ENCODE measurements at places on chromosomes 11 and 22.

- DNase-seq = no peak
Measured at GRCh38 chr11:93517611-93518010, 25.6 kb downstream of the SMCO4 start.

- no peak for DNase-seq
Measured at GRCh38 chr22:32696089-32696488, 105.4 kb upstream of the TIMP3 start.

DNA sequence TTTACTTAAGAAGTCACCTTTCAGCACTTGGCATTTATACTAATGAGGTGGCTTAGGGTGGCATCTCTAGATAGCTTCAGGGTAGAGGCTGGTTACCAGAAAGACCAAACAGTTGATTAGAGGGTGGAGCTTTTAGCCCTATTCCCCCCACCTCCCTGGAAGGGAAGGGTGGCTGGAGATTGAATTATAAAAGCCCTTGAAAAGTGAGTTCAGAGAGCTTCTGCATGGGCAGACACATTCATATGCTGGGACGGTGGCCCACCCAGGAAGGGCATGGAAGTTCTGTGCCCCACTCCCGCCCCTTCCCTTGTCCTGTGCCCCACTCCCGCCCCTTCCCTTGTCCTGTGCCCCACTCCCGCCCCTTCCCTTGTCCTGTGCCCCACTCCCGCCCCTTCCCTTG lies 244.2 kb downstream of the DDX10 start:
- no peak for DNase-seq

DNA sequence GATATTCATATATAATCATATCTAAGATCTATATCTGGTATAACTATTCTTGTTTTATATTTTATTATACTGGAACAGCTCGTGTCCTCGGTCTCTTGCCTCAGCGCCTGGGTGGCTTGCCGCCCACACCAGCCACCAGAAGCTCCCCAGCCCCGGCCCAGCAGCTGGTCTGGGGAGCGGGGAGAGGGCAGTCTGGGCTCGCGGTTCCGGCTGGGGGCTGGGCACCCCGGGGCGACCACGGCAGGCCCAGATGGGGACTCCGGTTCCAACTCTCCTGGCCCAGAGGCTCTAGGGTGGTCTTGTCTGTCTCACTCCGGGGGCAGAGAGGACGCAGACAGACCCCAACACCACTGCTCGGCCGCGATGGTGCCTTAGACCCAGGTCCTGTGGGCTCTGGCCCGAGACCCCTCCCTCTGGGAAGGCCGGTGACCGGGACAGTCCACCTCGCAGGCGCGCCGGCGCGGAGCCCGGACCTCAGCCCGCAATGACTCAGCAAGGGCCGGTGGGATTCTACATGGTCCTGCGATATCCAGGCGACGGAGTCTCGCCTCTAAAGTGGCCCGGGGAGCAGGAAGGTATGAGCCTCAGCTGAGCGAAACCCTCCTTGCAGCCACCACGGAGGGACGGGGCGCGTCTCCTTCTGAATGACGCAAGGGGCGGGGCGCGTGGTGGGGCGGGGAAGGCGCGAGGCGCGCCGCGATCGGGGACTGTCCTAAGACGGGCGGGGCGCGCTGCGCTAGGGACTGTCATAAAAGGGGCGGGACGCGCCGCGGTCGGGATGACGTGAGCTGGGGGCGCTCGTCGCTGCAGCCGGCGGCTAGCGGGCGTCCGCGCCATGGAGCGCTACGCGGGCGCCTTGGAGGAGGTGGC lies at the start of gene DGCR6:
DGCR6 (plus strand) TSS at position 781 of the 870 bp plus-strand sequence; CDS start at position 836, 55 bp downstream.
- DNase-seq = no peak

DNA sequence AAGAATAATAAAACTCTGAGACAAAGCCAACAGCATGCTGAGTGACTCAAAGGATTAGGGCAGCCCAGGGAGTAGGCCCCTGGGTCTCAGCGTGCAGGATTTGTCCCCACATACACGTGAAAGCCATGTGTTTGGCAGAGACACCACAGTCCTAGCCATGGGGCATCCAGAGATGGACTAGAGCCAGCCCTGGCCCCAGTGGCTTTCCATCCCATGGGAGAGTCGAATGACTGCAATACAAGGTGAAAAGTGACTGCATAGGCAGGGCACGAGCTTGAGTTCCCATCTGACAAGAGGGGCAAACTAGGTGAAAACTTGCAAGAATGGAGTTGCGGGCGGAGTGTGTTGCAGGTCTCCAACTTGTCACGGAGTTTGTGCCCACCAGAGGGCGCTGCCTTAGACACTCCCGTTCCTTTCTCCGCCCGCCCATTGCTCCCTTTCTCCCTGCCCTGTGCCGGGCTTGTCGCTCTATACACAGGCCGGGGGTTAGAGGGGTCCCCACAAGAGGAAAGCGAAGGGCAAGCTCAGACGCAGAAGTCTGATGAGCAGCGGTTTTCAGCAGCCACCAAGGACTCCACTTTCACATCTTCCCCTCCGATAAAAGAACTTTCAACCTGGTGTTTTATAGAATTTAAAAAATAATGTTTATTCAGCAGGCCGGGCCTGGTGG lies 24.2 kb downstream of the TSKU start:
- peak; percentile 85 for DNase-seq

GRCh38 chr11:121696177-121696871 lies 243.6 kb upstream of the SORL1-AS1 start:
- no peak for DNase-seq

DNA sequence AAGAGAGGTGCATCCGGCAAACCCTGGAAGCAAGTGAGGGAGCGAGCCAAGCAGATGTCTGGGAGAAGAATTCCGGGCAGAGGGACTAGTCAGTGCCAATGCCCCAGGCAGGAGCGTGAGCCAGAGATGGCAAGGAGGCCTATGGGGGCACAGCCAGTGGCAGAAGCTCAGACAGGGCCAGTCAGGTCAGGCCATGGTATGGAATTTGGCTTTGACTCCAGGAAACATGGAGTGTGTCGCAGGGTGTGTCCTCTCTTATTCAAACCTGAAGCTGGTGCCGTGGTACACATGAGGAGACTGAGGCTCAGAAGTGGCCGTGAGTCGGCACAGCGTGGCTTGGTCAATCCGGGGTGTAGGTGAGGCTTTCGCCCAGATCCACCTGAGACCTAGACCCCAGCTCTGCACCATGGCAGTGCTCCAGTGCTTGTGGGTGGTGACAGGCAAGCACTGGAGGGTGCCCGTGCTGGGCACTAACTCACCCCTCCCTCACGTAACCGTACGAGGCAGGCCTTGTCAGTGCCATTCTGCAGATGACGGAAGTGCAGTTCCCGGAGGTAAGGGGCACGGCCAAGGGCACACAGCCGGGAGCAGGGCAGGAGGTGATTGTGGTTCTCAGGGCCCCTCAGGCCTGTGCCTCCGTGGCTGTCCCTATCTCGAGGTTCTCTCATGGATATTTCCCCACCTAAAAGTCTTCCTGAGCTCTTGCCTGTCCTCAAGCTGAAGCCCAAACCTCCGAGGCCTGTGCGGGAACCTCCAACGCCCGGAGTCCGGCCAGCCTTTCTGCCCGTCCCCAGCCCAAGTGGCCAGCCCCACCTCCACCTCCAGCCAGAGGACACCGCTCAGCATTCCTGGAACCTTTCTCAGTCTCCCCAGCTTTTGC lies 10.6 kb upstream of the SPI1 start:
- no peak for DNase-seq

DNA sequence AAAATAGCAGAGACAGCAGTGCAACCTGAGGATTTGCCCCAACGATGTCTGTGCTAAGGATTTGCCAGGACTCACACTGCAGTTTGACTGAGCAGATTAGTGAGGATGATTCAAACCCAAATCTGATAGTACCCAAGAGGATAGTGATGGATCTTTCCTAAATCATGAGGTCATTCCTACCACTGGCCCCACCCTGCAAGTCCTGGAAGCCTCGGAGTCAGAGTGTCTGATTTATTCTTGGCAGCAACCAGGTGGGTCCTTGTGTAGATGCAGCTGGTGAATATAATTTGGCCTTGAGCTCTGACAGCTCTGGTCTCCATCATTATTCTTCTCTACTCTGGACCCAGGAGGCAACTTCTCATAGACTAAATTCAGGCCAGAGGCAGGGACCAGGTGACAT lies 179.3 kb upstream of the RAG2 start:
- DNase-seq = no peak

- peak; percentile 8 for DNase-seq
Measured at GRCh38 chr11:74927496-74927895, 21.4 kb downstream of the XRRA1 start.

DNA sequence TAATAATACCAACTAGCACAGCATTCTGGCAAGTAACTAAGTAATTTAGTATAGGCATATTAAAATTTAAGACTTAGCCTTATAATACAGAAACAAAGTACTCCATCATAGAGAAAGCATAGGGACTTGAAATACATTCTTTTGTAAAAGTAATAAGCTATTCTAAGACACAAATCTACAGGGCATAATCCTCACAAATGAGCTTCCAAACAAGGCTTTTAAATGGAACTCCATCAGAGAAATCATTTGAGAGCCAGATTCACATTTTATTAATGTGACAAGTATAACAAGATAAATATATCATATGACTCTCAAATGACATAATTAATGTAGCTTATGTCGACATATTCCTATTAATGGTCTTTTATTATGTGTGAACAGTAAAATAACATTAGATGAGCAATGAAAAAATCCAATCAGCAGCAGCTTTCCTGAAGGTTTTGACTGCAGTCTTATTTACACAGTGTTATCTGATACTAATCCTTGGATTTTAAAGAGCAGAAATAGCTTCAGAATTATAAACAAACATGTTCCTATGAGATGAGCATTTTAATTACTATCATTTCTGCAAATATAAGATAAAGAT lies 241.4 kb downstream of the TTC28 start:
- DNase-seq = no peak

DNA sequence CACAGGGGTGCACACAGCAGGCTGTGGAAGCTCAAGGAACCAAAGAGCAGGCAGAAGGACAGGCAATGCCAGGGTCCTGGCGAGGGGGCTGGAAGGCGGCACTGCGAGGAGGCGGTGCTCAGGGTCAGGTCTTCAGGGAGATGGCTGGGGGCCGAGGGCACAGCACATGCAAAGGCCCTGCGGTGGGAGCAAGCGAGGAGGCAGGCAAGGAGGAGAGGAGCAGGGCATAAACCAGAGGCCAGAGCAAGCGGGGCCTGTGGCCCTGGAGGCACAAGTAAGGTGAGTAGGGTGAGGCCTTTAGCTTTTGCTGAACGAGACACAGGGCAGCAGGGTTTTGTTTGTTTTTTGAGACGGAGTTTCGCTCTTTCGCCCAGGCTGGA lies 126.9 kb downstream of the ARHGAP8 start:
- DNase-seq = no peak

- no peak for DNase-seq
Measured at GRCh38 chr11:113628912-113629311, 77.2 kb downstream of the TMPRSS5 start.

DNA sequence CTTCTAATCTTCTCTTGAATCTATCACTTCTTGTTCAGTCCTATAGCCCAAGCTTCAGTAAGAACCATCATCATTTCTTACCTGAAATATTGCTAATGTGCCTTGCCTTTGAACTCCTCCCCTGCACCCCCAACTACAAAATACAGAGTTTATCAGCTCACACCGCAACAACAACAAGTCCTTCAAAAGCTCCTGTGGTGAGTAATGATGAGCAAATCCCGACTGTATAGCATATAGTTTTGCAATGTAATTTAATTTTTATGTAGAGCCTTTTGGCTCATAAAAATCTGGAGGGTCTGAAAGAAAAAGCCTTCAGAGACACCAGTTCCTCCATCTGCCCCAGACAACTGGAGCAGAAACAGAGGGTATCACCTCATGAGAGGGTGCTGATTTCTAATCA lies 124.7 kb downstream of the ARHGAP32 start:
- no peak for DNase-seq

GRCh38 chr11:117817368-117818040 lies 7.0 kb downstream of the FXYD2 start:
- peak; percentile 79 for DNase-seq

DNA sequence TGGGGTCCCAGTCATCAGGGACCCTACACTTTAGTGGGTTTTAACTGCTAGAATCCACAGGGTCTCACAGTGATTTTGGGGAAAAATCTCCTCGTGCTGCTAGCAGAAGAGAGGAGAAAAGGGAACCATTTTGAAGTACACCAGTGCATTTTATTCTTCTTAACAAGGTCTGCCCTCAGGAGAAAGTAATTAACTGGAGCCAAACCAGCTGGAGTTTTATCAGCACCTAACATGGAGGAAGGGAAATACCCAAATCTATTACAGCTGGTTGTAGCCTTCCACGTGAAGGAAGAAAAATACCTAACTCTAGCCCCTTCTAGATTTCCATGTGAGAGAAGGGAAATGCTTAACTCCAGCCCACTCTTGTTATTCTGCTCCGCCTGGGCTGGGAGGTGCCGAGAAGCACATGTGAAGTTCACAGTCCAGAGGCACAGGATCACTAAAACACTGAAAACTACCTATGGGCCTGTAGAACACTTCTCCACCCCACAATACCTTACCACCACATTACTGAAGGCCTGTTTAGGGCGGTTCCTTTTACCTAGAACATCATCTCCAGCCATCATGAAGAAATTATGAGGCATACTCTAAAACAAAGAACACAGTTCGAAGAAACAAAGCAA lies 31.3 kb upstream of the TEAD1 start:
- no peak for DNase-seq

GRCh38 chr22:27223317-27224177 lies 566.2 kb downstream of the MIAT start:
- peak; percentile 52 for DNase-seq

DNA sequence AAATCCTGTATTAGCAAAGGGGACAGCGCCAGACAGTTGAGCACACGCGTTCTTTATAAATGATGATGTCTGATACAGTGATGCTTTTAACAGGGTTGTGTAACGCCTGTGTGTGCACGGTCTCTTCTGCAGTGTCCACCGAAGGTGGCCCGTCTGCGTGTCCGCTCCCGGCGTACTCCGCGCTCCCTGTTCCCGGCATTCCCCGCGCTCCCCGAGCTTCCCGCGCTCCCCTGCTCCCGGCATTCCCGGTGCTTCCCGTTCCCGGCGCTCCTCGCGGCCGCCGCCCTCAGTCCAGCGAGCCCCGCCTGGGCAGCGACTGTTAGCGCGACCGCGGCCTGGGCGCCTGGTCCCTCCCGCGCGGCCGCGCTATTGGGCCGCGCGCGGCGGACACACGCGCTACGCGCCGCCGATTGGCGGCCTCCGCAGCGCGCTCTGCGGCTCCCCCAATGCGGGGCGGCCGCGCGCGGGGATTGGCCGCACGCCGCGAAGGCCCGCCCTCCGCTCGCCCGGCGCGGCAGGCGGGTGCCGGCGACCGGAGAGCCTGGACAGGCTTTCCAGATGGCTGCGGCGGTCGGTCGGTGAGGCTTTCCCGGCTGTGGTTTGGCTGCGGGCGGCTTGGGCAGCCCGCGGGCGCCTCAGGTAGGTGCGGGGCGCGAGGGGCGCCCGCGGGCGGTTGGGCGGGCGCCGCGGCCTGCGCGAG lies at the start of gene DGCR8:
DGCR8 (plus strand) TSS at position 497 of the 700 bp plus-strand sequence. CDS start 5,723 bp downstream, outside the sequence.
- peak; percentile 99 for DNase-seq
